Activated CD8-positive, alpha-beta T cell treated with anti-CD3 and anti-CD28 coated beads for 36 hours (primary cell): ENCODE measurements at places on chromosomes 7 and 10. TPM values are rescaled to one million over a fixed set of nuclear protein-coding genes. Genes with fewer than 3 reads are reported as not detected.

DDC gene
- total RNA-seq = 1.2 TPM

DNA sequence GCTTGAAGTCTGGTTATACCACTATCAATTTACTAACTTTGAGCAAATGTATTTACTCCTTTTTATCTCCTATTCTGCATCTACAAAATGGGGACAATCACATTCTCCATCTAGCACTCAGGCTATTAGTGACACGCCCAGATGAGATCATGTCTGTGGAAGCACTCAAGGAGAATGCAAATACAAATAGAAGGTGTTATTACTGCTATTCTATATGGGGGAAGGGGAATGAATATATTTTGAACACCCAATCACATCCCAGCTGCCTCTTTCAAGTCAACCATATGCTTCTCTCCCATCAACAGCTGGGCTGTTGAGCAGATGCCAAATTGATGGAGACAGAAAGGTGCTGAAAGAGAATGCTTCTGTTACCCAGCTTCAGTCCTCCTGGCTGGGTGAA, 23.5 kb downstream of the SGMS1 start:
- H3K4me1 ChIP-seq = peaks cover 48% of the 10 kb centered on the region
- H3K27ac ChIP-seq = no peak overlapping the region
- no peak for DNase-seq
- no peaks in the 10 kb centered on the region for H3K27me3 ChIP-seq

TSPAN15 gene
- total RNA-seq = 0.58 TPM

GRCh38 chr10:118563373-118563890, 32.0 kb downstream of the PRLHR start:
- no peaks in the 10 kb centered on the region for H3K36me3 ChIP-seq
- peaks cover 3% of the 10 kb centered on the region for H3K27me3 ChIP-seq
- no peaks in the 10 kb centered on the region for H3K4me1 ChIP-seq
- no peak overlapping the region for H3K4me3 ChIP-seq
- no peak for DNase-seq

- H3K27ac ChIP-seq = no peak overlapping the region
- no peak for DNase-seq
- H3K4me1 ChIP-seq = peaks cover 3% of the 10 kb centered on the region
These were observed 1.5 kb downstream of the INA start for GRCh38 chr10:103278537-103278823.

HELLS gene
- total RNA-seq = 148 TPM

DNA sequence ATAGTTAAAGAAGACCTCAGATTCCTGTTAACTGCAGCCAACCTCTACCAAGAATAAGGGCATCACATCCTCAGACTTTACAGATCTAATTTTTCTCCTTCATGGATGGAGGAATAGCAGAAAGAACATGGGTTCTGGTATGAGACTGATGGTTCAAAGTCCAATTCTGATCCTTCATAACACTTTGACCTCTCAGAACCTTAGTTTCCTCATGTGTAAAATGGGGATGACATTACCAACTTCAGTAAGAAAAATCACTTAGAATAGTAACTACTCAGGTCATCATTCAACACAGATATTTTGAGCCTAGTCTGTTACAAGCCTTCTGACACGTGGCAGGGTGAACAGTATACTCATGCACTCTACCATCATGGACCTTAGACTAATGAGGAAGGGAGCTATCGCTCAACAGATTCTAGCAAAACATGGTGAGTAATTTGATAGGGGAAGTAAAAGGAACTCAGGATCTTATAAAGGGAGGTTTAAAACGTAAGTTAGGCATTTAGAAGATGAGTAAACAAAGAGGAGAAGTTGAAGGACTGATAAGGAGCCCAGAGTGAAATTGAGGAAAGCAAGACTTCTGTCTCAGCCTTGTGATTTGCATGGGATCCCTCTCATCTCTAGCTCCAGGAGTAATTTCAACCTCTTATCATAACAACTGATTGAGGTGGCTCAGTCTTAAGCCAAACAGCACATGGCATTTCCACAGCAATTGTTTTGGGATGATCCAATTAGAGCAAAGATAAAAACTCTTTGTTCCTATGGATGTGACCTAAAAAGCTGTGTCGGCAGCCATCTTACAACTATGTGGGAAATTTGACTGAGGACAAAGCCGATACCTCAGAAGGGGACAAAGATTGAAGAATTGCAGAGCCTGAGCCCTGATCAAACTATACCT, 69.2 kb upstream of the TCF7L2 start:
- H3K4me3 ChIP-seq = no peak overlapping the region
- H3K27ac ChIP-seq = no peak overlapping the region
- H3K36me3 ChIP-seq = no peaks in the 10 kb centered on the region
- peaks cover 4% of the 10 kb centered on the region for H3K27me3 ChIP-seq
- H3K4me1 ChIP-seq = no peaks in the 10 kb centered on the region
- no peak for DNase-seq

DNA sequence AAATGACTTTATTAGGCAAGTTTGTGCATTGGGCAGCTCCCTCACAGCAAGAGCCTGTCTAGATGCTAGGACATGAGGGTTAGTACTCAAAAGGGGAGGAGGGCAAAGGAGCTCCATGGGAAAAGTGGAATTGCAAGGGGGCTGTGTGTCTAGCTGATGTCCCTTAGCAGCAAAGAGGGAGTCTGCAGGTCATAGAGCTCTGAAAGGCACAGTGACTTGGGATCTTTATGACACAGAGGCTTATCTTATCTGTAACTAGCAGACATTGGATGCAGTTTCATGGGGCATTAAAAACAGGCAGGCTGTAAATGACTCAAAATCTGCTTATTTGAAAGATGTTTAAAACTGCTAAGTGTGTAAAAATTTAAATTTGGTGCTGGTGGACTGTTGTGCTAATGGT, 556.2 kb upstream of the FZD8 start:
- no peaks in the 10 kb centered on the region for H3K36me3 ChIP-seq
- H3K27ac ChIP-seq = no peak overlapping the region
- no peak overlapping the region for H3K4me3 ChIP-seq
- no peak for DNase-seq
- H3K27me3 ChIP-seq = no peaks in the 10 kb centered on the region
- H3K4me1 ChIP-seq = no peaks in the 10 kb centered on the region

DNA sequence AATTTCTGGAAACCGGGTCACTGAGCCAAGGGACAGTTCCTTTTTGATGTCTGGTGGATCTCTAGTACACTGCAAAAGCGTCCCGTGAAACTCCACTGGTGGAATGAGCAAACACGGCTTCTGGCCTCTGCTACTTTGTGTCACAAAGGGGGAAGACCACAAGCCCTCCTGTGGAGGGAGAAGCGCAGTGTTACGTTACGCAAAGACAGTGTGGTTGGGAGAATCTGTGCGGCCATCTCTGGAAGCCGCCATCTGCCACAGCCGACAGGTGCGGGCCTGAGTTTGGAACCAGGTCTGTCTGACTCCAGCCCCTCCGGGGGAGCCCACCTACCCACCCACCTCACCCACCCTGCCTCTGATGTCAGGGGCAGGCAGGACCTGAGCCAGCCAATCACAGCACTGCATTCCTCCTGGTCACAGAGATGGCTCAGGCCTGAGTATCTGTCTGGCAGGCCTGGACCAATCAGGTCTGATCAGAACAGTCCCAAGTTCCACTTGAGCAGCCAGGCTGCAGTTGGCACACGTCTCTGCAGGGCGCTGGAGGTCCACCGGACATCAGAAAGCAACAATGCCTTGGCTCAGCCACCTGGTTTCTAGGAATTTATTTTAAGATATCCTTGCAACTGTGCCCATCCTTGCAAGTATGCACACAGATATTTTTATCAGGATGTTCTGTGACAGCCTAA, 3.0 kb upstream of the CYP2W1 start:
- no peak for DNase-seq
- H3K4me1 ChIP-seq = no peaks in the 10 kb centered on the region
- no peaks in the 10 kb centered on the region for H3K27me3 ChIP-seq
- H3K4me3 ChIP-seq = no peak overlapping the region
- no peak overlapping the region for H3K27ac ChIP-seq
- H3K36me3 ChIP-seq = no peaks in the 10 kb centered on the region

PAPOLB gene
- total RNA-seq = not detected

DNA sequence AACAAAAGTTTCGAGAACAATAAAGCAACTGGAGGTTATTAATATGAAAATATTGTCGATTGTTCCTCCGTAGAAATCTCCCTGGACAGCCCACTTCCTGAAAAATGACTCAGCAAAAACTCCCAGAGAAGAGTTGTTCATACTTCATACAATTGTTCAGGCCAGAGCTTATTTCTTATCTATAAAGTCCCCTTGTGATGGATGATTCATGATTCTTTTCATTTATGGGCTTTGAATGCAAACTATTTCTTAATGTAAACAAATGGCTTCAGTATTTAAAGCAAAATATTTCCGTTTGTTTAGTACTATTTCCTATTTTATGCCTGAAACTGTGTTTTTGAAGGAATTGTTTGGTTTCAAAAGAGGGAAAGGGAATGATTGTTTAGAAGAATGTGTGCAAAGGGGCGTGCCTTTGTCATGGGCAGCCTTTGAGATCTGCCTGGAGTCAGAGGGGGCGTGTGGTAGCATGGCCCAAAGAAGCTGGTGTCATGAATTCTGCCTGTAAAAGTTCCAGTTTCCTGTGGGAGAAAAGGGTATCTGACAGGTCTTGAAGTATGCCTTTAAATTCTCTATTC, 26.2 kb upstream of the EXOC6 start:
- H3K36me3 ChIP-seq = no peaks in the 10 kb centered on the region
- peaks cover 10% of the 10 kb centered on the region for H3K4me1 ChIP-seq
- no peak for DNase-seq

GSTO2 gene
- 1.8 TPM for total RNA-seq
